ENCODE measurements at places on chromosomes 4 and X.

GRCh38 chr4:139214039-139214534 lies 37.1 kb upstream of the ELF2 start:
- no peak for DNase-seq

DNA sequence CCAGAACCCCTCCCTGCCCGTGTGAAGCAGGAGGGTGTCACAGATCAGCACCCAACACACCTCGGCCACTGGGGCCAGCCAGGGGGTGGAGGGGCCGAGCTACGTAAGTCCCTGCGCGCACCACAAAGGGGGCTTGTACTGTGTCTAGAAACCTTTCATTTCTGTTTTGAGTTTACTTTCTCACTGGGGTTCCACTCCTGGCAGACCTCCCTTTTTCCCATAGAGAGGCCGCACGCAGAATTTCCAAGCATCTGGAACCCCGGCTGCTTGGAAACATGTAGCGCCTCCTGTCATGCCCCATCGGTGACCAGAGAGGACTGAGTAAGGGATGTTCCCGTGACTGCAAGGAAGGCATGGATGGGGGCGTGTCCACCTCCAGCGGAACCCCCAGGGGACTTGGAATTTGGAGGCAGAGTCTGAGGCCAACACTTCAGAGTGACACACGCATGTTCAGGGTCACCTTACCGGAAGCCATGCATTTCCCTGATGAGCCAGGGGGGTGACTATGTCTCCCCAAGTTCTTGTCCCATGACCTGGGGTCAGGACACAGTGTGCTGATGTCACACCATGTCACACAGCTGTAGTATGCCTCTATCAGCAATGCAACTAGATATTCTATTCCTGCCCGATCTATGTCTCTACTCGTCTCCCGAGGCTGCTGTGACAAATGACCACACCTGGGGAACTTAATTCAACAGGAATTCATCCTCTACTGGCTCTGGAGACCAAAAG lies 105.3 kb downstream of the DHRSX start:
- DNase-seq = no peak

DNA sequence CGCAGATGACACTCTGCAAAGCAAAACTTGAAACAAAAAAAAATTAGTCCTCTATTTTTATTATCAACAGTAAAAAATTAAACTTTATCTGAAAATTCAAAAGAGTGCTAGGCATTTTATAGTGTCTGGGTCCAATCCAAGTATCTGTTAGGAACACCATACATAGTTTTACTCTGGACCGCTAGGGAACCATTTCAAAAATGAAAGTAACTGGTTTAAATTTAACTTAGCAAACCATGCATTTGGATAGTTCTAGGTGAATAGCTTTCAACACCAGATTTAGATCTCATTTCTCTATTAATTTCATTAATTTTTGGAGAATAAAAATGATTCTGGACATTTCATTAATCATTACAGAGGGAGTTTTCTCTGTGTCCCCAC lies 1.2 kb downstream of the KLKB1 start:
- no peak for DNase-seq

DNA sequence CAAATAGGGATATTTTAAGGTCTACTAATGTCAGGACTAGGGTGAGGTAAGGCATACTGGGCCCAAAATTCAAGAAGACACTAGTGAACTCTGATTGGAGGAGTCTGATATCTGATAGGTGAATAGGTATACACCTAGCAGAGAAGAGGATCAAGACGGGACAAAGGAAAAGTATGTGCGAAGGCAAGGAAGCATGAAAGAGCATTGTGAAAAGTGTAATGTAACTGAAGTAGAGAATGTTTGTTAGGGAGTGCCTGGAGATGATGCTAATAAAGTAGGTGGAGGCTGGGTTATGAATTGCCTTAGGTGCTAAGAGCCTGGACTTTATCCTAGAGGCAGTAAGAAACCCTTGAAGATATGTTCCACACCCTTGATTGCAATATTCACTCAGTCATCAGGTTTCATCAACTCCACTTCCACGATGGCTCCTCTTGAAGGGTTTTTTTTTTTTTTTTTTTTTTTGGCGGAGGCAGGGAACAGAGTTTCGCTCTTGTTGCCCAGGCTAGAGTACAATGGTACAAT lies 49.9 kb upstream of the XIAP start:
- DNase-seq = no peak

- no peak for DNase-seq
Observed at GRCh38 chrX:93528917-93529316, 144.5 kb downstream of the NAP1L3 start.

Data from activated CD8-positive, alpha-beta memory T cell treated with anti-CD3 and anti-CD28 coated beads for 1 hour (primary cell).